CD8-positive, alpha-beta memory T cell (primary cell): ENCODE measurements at places on chromosomes 12 and 14.

GRCh38 chr14:71536927-71537772 is 395.1 kb upstream of the RGS6 start:
- H3K27ac ChIP-seq: no peak overlapping the region
- DNase-seq: no peak
- H3K36me3 ChIP-seq: no peaks in the 10 kb centered on the region

GRCh38 chr14:26888592-26888991 is 290.8 kb upstream of the NOVA1 start:
- no peaks in the 10 kb centered on the region for H3K36me3 ChIP-seq
- no peak overlapping the region for H3K27ac ChIP-seq
- no peaks in the 10 kb centered on the region for H3K27me3 ChIP-seq
- no peaks in the 10 kb centered on the region for H3K4me1 ChIP-seq

- no peak for DNase-seq
- no peaks in the 10 kb centered on the region for H3K36me3 ChIP-seq
- H3K4me3 ChIP-seq: no peak overlapping the region
- no peaks in the 10 kb centered on the region for H3K4me1 ChIP-seq
- no peaks in the 10 kb centered on the region for H3K27me3 ChIP-seq
- no peak overlapping the region for H3K27ac ChIP-seq
Measured at GRCh38 chr12:76123259-76124212, 39.1 kb upstream of the NAP1L1 start.

DNA sequence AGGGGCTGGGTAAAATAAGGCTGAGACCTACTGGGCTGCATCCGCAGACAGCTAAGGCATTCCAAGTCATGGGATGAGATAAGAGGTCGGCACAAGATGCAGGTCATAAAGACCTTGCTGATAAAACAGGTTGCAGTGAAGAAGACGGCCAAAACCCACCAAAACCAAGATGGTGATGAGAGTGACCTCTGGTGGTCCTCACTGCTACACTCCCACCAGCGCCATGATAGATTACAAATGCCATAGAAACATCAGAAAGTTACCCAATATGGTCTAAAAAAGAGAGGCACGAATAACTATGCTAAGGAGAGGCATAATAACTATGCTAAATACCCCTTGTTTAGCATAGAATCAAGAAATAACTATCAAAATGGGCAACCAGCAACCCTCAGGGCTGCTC is 46.2 kb upstream of the MAP3K9 start:
- no peaks in the 10 kb centered on the region for H3K4me1 ChIP-seq
- no peaks in the 10 kb centered on the region for H3K36me3 ChIP-seq
- H3K4me3 ChIP-seq: no peak overlapping the region
- no peaks in the 10 kb centered on the region for H3K27me3 ChIP-seq

DNA sequence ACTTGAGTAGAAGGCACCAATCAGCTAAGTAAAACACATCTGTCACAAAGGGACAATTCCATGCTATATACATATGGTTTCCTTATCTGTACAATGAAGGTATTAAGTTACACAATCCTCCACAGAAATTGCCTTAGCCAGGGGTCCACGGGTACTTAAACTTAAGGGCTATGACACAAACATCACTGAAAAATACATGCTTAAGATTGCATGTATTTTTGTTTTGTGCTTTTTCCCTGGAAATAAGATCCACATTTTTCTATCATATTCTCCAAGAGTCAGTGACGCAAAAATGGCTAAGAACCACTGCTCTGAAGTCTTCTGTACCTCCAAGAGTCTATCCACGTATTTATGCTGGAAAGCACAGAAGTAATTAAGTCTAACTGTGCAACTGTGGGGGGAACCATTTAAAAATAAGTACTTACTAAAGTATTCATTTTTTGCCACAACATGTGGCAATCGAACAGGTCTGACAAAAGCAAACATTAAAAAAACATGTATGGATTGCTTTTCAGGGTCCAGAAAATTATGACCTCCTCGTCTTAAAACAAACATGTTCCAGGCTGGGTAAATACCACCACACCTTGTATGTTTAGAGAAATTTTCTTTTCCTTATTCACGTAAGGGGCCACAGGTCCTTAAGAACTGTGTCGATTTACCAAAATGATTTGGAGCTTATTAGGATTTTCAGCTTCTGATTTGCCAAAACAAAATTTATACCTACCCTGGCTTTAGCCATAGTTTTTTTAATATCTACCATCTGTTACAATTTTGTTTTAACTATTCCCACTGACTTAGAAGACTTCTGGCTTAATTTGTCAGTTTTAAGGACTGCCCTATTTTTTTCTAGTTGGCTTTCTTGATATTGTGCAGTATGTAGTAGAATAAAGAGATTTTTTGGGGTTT is 2.8 kb downstream of the SLC38A2 start:
- no peak for DNase-seq
- peak overlapping the region; percentile 90 for H3K4me3 ChIP-seq
- H3K36me3 ChIP-seq: peaks cover 45% of the 10 kb centered on the region
- peaks cover 69% of the 10 kb centered on the region for H3K4me1 ChIP-seq

- no peaks in the 10 kb centered on the region for H3K27me3 ChIP-seq
- peak overlapping the region; percentile 42 for H3K4me3 ChIP-seq
- peaks cover 28% of the 10 kb centered on the region for H3K4me1 ChIP-seq
- H3K27ac ChIP-seq: peak overlapping the region; percentile 5
- DNase-seq: peak; percentile 4
- H3K36me3 ChIP-seq: no peaks in the 10 kb centered on the region
Measured at GRCh38 chr12:42143452-42144157, 1.1 kb downstream of the GXYLT1 start.
